Left ventricle myocardium inferior (tissue), 1 donor: ENCODE measurements at places on chromosomes 7 and 10. TPM values are rescaled to one million over a fixed set of nuclear protein-coding genes. Genes with fewer than 3 reads are reported as not detected.

The LEP gene
- total RNA-seq, result 0.14 TPM

The RNF32 gene
- not detected for total RNA-seq

The FAM25G gene
- not detected for total RNA-seq

The ZNF853 gene
- 15.0 TPM for total RNA-seq

The EPO gene
- total RNA-seq, result not detected

The DRGX gene
- not detected for total RNA-seq

The ANXA8L1 gene
- not detected for total RNA-seq

The AKR1C4 gene
- not detected for total RNA-seq

The POM121 gene
- total RNA-seq, result 17.3 TPM

The ITPRID1 gene
- total RNA-seq, result not detected

The ZNF22 gene
- 14.2 TPM for total RNA-seq

The CYP2C18 gene
- not detected for total RNA-seq

The CLDN4 gene
- total RNA-seq, result 0.27 TPM

The TSPAN33 gene
- 9.7 TPM for total RNA-seq
